ENCODE measurements at places on chromosomes 7 and 10. TPM values are rescaled to one million over a fixed set of nuclear protein-coding genes. Genes with fewer than 3 reads are reported as not detected.

DNA sequence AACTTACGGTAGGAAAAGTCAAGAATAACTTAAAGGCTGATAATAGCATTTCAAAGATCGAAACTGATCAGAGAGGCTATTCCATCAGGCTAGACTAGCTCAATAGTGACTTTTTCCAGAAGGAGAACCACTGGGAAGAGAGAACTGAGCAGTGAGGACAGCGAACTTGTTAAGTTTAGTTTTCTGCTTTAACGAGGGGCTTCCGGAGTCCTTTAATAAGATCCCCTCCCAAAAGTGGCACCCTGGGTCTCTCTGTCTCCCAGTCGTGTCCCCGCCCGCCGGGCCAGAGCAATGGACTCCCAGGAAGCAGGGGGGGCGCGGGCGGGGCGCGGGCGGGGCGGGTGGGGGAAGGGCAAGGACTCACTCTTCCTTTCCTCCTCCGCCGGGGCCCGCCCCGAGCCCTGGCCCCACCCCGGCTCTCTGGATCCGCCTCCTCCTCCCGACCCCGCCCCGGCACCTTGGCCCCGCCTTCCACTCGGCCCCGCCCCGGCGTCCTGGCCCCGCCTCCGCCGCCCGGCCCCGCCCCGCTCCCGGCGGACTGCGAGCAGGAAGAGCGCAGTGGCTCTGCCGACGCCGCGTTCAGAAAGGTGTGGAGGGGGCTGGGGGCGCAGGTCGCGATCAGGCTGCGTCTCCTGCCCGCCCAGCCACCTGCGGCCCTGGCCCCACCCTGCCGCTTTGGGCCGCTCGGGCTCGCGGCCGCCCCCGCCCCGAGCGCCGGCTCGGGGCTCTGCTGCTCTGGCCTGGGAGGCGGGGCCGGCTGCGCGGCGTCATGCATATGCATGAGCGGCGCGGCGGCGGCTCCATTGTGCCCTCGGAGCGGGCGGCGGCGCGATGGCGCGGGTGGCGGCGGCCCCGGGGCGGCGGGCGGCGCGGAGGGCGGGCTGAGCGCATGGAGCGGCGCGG, at the start of gene ZMIZ2:
ZMIZ2 (plus strand) TSS at position 803 of the 903 bp plus-strand sequence. CDS start 7,403 bp downstream, outside the sequence.
- DNase-seq = peak; percentile 76

- DNase-seq = peak; percentile 59
Observed at GRCh38 chr7:108200326-108200725, 70.2 kb upstream of the LAMB4 start.

DNA sequence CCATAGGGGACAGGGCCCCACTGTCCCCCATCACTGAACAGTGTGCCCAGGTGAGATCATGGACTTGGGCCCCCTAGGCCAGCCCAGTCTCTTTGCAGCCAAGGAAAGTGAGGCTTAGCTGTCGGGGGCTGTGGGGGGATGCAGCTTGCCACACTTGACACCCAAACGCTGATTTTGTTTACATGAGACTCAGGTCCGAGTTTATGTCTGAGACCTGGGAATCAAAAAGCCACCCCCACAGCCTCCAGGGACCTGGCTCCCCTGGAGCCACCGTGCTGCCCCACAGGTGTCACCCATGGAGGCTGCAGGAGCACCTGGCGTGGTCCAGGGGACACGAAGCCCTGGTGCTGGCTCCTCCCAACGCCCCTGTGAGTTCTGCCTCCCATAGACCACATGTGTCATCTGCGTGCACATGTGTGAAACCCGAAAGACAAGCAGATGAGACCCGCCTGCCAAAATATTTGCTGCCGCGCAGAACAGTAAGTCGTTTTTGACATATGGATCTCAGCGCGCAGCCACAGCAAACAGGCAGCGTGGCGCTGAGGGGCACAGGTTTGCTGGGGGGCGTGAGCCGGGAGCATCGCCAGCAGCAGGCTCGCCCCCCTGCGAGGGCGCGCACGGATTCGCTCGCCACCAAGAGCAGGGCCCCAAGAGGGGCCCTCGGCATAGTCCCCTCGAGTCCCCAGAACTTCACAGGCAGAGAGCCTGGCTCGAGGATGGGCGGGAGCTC, 112.3 kb downstream of the LHPP start:
- DNase-seq = no peak

- DNase-seq = peak; percentile 92
Observed at GRCh38 chr7:155066417-155066950, 3.6 kb upstream of the HTR5A start.

The EPHB4 gene
- 37.1 TPM for total RNA-seq

The CCSER2 gene
- 24.5 TPM for total RNA-seq

- no peak for DNase-seq
Observed at GRCh38 chr7:73504920-73505319, 17.2 kb downstream of the BAZ1B start.

GRCh38 chr10:72889391-72889831, 4.1 kb upstream of the OIT3 start:
- DNase-seq = no peak

DNA sequence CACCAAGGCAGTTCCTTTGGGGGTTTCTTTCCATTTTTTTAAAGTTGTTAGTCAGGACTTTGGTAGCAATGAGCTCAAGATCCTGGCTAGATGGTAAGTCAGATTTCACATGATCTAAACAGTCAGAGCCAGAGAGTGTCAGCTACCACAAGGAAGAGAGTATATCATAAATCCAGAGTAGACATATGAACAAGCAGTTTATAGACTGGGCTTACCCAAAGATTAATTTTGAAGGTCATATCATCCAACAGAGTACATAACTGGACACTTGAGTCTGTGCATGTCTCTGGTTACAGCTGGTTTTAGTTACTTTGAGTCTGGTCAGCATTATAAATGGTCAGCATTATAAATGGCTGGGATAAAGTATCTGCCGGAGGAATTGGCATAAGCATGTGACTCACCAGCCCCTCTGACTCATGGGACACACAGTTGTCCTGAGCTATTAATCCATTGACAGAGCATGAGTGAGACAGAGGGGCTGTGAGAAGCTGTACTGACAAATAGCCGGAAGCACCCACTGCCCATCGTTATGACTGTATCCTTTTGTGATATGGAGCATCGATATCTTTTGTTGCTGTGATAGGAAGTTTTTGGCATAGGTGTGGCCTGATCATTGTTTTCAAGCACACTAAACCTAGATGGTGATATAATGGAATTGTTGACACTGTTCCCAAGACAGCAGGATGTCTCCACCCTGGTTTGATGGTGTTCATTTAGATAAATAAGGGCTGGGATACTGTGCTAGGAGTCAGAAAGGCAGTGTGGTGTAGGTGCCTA, 19.3 kb downstream of the PPP1R3C start:
- DNase-seq = peak; percentile 97

GRCh38 chr7:134991469-134992339, 5.4 kb downstream of the AGBL3 start:
- no peak for DNase-seq

DNA sequence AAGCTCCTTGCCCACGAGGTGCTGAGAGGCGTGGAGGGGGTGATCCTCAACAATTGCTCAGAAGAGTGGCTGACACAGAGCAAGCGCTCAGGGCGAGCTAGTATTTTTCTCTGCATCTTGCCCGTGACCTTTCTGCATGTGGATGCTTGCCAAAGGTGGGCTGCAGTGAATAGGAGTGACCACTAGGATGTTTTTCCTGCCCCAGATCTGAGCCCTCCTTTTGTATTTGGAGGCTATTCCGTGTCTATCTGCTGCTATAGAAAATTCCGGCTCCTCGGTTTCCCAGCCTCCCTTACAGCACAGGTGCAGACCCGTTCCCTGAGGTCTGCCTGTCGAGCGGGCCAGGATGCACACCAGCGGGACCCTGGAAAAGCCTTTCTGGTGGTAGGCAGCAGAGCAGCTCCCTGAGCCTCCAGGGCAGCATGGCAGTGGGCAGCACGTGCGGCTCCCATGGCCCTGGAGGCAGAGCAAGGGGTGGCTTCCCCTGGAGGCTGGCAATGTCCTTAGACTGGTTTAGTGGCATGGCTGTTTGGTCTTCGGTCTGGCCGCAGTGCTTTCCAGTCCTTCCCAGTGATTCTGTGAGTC, 145.1 kb upstream of the PCBD1 start:
- DNase-seq = no peak

DNA sequence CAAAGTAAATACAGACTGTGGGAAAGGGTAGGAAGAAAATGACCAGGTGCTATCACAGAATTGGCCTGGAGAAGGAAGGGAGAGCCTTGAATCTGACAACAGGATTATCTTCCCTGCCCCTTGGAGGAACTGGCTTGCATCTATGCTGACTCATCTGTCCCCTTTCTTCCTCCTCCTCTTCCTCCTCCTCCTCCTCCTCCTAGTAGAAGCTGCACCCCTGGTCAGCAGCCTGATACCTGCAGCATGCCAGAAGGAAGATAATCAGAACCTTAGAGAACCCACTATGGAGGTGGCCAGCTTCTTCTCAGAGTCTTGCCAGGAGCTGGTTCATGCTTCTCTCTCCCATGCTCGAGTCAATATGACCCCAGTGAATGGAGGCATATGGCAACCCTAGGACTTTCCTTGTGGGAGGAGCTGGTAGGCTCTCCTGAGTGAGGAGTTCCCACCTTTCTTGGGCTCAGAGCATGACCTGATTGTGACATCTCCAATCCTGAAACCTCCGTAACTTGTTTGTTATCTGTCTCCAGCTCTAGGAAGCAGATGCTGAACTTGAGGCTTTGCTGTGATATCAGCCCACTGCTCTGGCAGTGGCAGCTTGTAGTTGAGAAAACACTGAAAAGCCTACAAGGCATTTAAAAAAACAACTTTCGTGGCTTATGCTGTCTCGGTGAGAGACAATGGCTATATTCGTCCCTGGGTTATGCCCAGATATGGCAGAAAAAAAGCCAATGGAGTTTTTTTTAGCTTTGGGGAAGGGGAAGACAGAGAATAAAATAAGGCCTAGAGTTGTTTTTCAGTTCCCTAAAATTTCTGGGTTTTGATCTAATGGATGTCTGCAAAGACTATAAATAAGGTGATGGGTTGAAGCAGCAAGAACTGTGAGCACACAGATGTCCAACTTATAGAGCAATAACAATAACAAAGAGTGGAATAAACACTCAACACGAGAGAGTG, 60.6 kb downstream of the CDHR3 start:
- DNase-seq = no peak

DNA sequence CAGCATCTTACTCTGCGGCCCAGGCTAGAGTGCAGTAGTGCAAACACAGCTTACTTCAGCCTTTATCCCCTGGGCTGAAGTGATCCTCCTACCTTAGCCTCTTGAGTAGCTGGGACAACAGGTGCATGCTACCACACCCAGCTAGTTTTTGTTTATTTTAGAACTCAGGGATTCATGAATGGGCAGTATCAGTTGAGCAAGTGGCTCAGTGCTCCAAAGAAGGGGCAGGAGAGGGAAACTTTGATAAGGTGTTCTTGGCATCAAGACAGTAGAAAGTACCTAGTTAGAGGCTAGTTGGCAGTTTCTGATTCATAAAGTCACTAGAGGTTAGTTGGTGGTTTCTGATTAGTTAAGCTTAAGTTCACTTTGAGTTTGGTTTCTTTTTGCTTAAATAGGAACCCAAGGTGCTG, 18.4 kb downstream of the TRIM24 start:
- no peak for DNase-seq

DNA sequence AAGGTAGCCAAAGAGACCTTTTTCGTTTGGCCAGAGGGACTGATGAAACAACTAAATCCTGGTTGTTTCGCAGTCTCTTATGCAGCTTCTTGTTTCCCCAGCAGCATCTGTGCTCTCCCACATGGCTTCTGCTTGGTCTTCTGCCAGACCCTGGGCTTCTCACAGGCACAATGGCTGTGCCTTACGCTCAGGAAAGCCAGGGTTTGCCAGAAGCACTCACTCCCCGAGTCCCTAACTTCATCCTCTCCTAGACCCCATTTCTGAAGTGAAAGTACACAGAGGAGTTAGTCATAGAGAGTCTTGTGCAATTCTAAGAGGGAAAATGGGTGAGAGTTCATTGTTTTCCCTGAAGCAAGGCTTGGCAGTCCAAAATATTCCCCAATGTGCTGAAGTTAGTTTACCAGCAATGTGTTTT, 121.7 kb downstream of the EVX1 start:
- peak; percentile 51 for DNase-seq

DNA sequence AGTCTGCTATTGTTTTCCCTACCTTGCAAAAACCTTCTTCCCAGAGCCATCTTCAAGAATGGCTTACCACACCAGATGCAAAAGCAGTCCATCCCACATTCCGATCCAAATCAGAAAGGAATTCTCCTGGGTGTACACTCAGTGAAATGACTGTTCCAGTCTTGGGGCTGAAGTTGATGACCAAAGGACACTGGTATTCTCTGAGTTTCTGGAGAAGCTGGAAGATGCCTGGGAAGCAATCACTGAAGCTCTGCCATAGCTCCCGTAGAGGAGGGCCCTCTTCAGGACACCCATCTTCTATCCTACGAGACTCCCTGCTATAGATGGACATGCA, 155.7 kb downstream of the LCOR start:
- DNase-seq = no peak

DNA sequence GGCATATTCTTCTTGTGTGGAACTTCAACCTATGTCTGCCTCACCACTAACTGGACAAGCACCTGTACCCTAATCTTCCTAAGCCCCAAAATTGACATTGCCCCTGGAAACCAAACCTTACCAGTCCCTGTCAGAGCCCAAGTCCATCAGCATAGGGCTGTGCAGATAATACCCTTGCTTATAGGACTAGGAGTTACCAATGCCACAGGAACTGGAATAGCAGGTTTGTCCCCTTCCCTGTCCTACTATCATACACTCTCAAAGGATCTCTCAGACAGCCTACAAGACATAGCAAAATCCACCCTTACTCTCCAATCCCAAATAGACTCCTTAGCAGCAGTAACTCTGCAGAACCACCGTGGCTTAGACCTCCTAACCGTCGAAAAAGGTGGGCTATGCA, 19.8 kb downstream of the ZNF107 start:
- no peak for DNase-seq

GRCh38 chr10:49567810-49568209, 28.9 kb upstream of the ERCC6 start:
- DNase-seq = no peak
